ENCODE measurements at places on chromosomes 7 and 10. TPM values are rescaled to one million over a fixed set of nuclear protein-coding genes. Genes with fewer than 3 reads are reported as not detected.

DNA sequence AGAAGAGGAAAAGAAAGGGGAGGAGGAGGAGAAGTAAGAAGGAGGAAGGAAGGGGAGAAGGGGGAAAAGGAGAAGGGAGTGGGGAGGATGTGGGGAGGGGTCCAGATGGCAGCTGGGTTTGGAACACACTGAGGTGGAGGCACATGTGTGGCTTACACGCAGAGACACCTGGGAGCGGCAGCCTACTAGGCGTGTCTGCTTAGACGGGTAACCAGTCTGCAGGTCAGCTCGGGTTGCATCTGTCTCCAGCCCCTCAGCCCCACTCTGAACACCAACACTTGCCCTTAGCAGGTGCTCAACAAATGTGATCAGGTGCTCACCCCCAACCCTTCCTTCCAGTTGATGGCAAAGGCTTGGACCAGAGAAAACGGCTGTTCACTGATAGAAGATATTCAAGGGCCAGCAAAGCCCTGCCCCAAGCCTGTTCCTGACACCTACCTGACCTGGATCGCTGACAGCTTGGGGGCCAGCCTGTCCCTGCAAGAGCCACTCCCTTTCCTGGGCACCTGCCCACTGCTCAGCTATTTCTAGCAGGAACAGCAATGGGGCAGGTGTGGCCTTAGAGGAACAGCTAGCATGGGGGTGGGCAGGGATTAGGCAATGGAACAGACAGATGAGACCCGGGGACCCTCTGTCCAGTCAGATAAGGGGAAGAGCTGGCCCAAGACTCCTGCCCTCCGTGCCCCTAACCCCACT, 70.5 kb downstream of the SH3PXD2A start:
- H3K4me3 ChIP-seq = no peak overlapping the region
- no peaks in the 10 kb centered on the region for H3K27me3 ChIP-seq
- H3K27ac ChIP-seq = no peak overlapping the region
- no peaks in the 10 kb centered on the region for H3K4me1 ChIP-seq

- no peaks in the 10 kb centered on the region for H3K4me1 ChIP-seq
- no peak for DNase-seq
- H3K27ac ChIP-seq = no peak overlapping the region
- no peak overlapping the region for H3K4me3 ChIP-seq
- H3K27me3 ChIP-seq = no peaks in the 10 kb centered on the region
Observed at GRCh38 chr10:60008816-60009215, 102.5 kb upstream of the CCDC6 start.

DNA sequence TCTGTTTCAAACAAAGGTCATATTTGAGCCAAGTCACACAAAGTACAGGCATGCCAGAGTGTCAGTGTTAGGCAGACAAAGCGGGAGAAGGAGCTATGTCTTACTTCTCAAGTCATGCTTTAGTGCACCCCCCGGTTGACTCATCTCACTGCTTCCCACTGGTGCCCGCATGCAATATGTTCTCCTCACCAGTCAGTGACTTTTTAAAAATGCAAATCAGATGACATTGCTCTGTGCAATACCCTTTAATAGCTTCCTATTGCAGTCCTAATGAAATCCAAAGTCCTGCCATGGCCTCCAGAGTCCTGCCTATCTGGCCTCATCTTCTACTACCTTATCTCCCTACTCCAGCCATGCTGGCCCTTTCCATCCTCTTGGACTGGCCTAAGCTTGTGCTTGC, 429.1 kb downstream of the ACTR3B start:
- H3K4me3 ChIP-seq = no peak overlapping the region
- no peak overlapping the region for H3K27ac ChIP-seq
- H3K36me3 ChIP-seq = no peaks in the 10 kb centered on the region
- H3K27me3 ChIP-seq = no peaks in the 10 kb centered on the region

DNA sequence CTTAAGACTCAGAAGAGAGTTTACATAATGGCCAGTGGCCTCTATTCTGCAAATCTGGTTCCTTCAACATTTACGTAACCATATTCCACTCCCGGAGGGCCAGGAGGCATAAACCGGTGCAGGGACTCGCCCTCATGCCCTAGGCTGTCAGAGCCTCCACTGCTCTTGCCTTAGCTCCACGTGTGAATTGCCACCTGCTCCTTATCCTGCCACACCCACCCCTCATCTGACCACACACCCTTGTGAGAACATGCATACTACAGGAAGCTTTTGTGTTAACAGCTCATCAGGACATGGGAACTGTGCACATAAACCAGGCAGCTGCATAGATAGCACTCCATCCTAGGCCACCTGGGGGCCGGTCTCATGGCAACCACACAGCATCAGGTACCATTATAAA, 146.7 kb upstream of the PFKP start:
- H3K27ac ChIP-seq = no peak overlapping the region
- peaks cover 17% of the 10 kb centered on the region for H3K27me3 ChIP-seq
- no peak for DNase-seq
- H3K4me3 ChIP-seq = no peak overlapping the region
- peaks cover 3% of the 10 kb centered on the region for H3K4me1 ChIP-seq

Gene TLX1
- total RNA-seq = not detected

DNA sequence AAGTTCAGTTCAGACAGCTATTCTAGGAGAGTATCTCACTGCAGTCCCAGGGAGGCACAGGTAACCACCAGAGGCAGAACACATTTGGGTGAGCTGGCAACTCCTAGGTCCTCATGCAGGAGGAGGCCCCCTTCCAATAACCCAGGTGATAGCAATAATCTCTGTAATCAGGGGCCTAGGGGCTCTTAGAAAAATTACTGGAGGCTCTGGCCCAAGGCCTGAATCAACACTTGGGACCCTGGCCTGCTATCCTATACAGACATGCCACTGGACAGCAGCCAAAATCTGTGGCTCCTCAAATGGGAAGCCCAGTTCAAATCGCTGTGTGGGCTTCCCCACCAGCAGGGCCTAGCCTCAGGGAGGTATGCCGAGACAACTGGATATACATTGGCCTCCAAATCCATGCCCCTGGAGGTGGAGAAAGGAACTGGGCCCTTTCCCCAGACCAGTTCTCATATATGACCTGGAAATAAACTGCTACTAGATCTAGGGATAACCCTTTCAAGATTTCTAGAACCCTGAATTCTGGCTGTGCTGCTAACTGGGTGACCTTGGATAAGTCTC, 1.6 kb downstream of the AVPI1 start:
- peaks cover 10% of the 10 kb centered on the region for H3K4me1 ChIP-seq
- peak overlapping the region; percentile 92 for H3K27ac ChIP-seq
- no peaks in the 10 kb centered on the region for H3K27me3 ChIP-seq
- H3K4me3 ChIP-seq = peak overlapping the region; percentile 89
- H3K36me3 ChIP-seq = no peaks in the 10 kb centered on the region
- DNase-seq = no peak

Gene BPGM
- 18.7 TPM for total RNA-seq

Gene AOC1
- total RNA-seq = not detected

Gene AQP1
- total RNA-seq = 177 TPM

DNA sequence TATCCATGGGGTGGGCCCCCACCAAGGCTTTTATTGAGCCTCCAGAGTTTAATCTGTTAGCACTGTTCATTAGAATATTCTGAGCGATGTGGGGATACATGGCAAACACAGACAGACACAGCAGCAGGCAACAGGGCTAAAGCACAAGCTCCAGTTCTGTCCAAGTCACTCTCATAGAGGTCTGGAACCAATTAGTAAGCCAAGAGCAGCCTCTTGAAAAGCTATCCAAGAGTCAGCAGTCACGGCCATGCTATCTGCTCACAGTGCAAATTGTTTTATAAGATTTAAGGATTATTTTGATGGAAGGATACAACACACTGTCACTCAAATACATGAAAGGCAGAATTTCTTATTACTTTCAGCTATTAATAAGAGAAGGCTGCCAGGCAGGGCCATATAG, 86.4 kb upstream of the DGKB start:
- H3K36me3 ChIP-seq = no peaks in the 10 kb centered on the region
- no peak overlapping the region for H3K4me3 ChIP-seq
- no peaks in the 10 kb centered on the region for H3K4me1 ChIP-seq
- DNase-seq = no peak
- no peak overlapping the region for H3K27ac ChIP-seq

- no peak for DNase-seq
- no peaks in the 10 kb centered on the region for H3K4me1 ChIP-seq
Observed at GRCh38 chr10:2541176-2541575, 526.2 kb upstream of the PFKP start.

Gene LRRC4
- 0.33 TPM for total RNA-seq

DNA sequence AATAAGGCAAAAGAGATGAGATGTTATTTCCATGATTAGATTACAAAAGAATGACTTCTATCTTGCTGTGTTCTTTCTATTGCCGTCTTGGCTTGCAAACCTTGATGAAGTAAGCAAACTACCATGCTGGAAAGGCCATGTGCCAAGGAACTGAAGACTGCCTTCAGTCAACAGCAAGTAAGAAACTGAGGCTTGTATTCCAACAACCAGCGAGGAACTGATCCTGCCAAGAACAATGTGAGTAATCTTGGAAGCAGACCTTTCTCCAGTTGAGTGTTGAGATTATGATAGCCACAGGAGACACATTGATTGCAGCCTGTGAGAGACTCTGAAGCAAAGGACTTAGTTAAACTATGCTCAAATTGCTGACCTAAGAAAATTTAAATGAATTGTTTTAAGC, 164.6 kb upstream of the GRM3 start:
- no peak for DNase-seq
- H3K27ac ChIP-seq = no peak overlapping the region
- no peak overlapping the region for H3K4me3 ChIP-seq
- H3K4me1 ChIP-seq = no peaks in the 10 kb centered on the region
- H3K36me3 ChIP-seq = no peaks in the 10 kb centered on the region

All from breast epithelium (tissue), 4 donors.